Stimulated activated CD4-positive, alpha-beta T cell treated with anti-CD3 and anti-CD28 coated beads, Interleukin-12 subunit alpha, Interleukin-12 subunit beta, amount 100 ng/mL, for 24 hours (primary cell): ENCODE measurements at places on chromosomes 5 and 9.

DNA sequence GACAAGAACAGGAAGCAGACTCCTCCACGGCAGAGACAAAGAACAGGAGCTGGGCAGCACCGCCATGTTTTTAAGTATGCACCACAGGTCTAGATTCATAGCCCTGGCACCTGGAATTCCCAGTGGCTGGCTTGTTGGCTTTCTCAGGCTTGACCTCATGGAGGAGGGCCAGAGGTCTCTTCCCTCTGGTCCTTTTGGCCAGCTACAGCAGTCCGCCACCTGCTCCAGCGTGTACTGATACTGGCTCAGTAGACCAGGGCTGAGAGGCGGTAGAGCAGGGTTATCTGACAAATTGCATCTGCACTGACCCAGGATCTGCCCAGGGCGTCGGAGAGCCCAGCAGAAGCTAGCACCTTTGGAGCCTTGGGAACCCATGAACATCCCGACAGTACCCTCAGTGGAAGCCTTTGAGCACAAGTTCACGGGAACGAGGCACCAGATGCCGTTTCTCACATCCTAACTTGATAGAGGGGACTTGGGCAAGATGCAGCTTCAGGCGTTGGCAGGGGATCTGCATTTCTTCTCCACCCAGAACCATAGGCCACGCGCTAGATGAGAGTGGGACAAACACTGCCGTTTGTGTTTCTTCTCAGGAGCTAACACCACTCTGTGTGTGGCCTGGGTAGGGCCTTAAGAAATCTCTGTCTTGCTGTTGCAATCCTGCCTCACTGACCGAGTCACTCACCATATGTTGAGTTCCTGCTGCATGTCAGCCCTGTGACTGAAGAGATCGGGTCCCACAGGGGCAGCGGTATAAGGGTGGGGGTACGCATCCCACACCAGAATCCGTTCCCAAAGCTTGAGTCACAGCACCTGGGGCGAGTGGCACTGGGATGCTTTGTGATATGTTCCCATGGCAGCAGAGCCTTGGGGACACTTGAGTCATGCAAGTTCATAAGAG, 90.3 kb upstream of the OTULINL start:
- no peak for DNase-seq

- no peak for DNase-seq
Observed at GRCh38 chr5:173679909-173680630, 63.6 kb upstream of the BOD1 start.

GRCh38 chr9:137564817-137565411, 13.2 kb downstream of the MRPL41 start:
- DNase-seq: no peak

DNA sequence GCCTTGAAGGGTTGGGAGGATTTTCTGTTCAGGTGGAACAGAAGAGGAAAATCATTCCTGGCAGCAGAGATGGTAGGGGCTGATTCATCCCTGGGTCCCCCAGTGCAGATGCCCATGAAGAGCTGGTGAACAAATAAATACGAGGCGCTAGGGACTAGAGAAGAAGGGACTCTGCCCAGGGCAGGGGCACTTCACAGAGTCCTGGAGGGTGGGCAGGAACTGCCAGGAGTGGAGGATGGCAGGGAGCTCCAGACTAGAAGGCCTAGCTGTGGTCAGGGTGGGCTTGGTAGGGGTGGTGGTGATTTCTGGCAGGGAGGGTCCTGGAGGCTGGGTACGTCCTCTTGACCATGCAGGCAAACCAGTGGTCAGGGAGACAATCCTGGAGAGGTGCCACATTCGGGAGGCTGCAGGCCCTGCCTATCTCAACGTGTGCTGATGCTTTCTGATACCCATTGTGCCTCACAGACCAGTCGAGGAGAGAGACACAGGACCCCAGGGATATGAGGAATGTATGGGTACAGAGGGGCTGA, 69.9 kb downstream of the CRB2 start:
- no peak for DNase-seq

DNA sequence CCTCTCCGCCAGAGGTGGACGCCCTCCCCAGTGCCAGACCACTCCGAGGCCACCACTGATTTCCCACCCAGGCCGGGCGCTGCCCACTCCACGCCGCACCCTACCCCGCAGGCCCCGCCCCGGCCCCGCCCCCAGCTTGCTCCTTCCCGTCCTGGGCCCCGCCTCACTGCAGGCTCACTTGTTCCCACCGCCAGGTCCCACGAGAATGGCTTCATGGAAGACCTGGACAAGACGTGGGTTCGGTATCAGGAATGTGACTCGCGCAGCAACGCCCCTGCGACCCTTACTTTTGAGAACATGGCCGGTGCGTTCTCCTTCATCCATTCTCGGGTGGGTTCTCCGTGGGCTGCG, 6.5 kb downstream of the LRRC26 start:
- DNase-seq: no peak

DNA sequence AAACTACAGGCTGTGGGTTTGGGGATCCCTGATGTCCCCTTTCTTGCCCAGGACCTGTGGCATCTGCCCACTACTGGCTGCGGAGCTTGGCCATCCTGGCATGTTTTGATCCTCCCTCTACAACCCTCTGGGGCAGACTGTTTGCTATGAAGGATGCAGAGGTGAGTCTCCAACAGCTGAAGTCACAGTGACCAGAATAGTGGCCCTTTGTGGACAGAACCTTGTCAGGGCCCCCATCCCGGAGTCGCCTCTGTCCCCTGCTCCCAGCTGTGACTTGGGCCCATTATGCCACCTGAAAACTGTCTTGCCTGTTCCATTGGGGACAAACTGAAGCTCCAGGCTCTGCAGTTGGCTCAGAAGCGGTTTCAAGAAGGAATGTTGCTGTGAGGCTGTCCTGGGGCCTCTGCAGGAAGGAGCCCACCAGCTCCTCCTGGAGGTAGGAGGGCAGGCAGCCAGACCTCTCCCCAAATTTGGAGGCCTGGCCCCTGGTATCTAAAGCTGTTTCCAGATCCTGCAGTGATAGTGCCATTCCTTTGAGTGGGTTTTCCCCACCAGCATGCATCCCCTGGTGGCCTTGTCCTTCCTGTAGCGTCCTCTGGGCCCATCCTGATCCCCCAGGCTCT, 93.3 kb downstream of the BARX1 start:
- DNase-seq: no peak

- no peak for DNase-seq
Observed at GRCh38 chr5:109701792-109702191, 12.1 kb downstream of the MAN2A1 start.

DNA sequence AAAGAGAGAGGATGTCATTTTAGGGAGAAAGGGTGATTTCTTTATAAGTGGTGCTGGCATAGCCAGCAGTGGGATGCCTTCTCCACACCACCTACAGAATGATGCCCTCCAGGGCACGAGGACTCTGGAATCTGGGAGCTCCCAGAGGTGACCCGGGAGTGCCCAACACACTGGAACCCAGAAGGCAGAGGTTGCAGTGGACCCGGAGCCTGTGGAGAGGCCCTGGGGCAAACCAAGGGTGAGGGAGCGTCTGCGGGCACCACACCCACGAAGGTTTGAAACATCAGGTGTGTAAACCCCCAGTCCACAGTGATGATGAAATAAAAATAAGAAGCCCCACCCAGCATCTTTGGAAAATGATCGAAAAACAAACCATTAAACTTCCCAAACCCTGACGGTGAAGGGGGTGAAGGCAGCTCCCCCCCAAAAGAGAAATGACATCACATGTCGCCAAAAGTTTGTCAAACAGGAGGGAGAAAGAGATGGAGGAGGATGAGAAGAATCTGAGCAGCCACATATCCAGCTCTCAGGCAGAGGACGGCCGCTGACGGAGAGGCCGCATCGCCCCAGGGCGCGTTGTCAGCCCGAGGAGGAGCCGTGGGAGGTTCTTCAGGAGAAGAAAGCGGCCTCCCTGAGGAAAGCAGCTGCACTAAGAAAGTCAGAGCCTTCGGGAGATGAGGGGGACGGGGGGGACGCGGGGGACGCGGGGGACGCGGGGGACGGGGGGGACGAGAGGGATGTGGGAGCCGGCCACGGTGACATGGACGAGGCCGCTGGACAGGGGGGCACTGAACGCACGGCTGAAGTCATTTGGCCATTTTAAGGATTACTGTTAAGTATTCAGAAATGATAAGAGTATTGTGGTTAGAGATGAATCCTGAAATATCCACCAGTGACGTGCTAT, 43.1 kb upstream of the NSMF start:
- DNase-seq: no peak

DNA sequence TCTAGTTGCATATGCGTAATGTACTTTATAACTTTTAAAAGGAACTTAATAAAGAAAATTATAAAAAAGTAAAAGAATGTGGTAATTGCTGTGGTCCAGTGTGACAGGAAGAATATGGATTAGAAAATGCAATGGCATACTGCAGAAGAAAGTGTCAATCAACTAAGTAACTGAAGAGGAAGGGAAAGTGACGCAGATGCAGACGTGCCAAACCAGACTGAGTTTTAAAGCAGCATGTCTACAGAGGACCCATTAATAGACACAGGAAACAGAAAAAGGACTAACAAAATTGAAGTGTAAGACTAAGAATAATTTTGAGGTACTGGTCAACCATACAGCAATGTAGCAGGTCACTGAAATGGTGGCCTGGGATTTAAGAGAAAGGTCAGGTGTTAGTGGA, 73.3 kb downstream of the DPYSL3 start:
- DNase-seq: no peak

DNA sequence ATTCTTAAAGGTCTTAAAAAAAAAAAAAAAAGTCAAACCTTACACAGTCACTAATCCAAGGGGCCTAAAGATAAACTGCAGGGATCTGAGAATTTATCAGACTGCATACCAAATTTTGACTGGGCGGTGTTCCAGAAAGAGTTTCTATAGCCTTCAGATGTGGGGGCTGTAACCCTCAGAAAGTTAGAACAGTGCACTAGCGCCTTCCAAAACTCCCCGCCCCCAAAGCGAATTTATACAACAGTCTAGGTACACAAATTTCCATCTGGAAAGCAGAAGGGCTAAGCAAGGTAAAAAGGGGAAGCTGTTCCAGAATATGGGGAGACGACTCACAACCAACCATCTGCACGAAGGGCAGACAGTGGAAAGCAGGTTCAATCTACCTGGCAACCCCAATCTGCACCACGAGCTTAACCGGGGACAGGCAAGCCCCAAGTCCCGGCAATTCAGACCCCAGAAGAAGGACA, 813 bp downstream of the ERMP1 start:
- DNase-seq: no peak

GRCh38 chr5:170434966-170435605, 45.9 kb upstream of the KCNMB1 start:
- DNase-seq: peak; percentile 51

- peak; percentile 79 for DNase-seq
Observed at GRCh38 chr5:150161242-150162141, 5.1 kb upstream of the CDX1 start.
